ENCODE measurements at places on chromosomes 12 and 14. TPM values are rescaled to one million over a fixed set of nuclear protein-coding genes. Genes with fewer than 3 reads are reported as not detected.

- DNase-seq = no peak
Observed at GRCh38 chr12:67394550-67394949, 125.4 kb downstream of the CAND1 start.

DNA sequence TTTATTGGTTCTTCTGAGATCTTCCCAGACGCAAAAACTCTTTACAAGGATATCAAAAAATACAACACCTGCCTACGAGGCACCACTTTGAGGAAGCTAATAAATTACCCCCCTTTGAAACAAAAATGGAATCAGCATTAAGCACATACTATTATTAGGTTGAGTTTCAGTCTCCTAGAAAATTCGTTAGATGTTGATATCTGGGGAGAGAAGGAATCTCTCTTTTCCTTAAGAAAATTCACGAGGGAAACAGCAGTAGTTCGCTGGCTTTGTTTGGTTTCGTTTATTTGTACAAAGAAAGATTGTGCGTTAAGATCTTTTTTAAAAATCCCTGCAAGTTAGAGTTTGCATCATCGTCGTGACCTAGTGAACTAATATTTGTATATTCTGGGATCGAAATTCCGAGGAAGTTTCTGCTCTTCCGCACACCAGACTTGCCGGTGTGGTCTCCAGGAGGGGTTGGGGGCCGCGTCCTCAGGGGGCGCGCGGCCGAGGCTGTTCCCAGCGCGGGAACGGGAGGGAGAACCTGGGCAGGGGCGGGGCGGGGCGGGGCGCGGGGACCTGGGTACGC is 12.1 kb downstream of the NKX2-1 start:
- no peak for DNase-seq

GRCh38 chr14:30957813-30958370 is 67.6 kb upstream of the AP4S1 start:
- DNase-seq = no peak

DNA sequence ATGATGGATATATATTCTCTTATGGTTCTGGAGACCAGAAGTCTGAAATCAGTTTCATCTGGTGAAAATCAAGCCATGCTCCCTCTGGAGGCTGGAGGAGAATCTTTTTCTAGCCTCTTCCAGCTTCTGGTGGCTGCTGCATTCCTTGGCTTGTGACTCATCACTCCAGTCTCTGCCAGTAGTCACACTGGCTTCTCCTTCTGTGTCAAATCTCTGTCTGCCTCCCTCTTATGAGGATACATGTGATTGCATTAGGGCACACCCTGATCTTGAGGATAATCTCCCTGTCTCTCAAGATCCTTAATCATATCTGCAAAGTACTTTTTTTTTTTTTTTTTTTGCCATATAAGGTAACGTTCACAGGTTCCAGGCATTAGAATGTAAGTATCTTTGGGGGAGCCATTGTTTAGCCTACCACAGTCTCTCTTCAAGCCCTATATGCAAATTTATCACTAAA is 17.7 kb downstream of the DNAL1 start:
- no peak for DNase-seq

- no peak for DNase-seq
Observed at GRCh38 chr12:50072198-50072907, 12.8 kb upstream of the SMARCD1 start.

CNTN1 gene
- 2.0 TPM for total RNA-seq

GRIP1 gene
- total RNA-seq = 8.7 TPM

- DNase-seq = no peak
Observed at GRCh38 chr14:92323916-92324818, 1.2 kb downstream of the SLC24A4 start.

DNA sequence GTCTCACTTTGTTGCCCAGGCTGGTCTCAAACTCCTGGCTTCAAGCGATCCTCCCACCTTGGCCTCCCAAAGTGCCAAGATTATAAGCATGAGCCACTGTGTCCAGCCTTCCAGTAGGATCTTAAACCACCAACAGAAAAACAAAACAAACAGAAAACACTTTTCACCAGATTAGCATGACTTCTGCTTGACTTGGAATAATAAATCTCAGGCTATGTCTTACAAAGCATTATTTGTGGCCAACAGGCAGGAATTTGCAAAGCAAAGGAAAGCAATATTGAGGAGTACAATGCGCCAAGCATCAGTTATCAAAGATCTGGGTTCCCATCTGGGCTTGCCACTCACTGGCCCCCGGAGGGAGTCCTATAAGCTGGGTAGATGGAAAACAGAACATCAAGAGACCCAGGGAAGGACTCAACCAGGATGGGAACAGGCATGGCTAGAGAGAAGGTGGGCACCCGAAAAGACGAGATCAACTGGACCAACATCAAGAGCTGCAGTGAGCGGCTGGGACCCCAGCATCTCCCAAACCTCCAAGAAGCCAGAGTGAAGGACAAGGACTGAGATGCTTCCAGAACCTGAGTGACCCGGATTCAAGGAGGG is 101.2 kb downstream of the TMEM30B start:
- DNase-seq = no peak

STXBP6 gene
- total RNA-seq = 7.4 TPM

DNA sequence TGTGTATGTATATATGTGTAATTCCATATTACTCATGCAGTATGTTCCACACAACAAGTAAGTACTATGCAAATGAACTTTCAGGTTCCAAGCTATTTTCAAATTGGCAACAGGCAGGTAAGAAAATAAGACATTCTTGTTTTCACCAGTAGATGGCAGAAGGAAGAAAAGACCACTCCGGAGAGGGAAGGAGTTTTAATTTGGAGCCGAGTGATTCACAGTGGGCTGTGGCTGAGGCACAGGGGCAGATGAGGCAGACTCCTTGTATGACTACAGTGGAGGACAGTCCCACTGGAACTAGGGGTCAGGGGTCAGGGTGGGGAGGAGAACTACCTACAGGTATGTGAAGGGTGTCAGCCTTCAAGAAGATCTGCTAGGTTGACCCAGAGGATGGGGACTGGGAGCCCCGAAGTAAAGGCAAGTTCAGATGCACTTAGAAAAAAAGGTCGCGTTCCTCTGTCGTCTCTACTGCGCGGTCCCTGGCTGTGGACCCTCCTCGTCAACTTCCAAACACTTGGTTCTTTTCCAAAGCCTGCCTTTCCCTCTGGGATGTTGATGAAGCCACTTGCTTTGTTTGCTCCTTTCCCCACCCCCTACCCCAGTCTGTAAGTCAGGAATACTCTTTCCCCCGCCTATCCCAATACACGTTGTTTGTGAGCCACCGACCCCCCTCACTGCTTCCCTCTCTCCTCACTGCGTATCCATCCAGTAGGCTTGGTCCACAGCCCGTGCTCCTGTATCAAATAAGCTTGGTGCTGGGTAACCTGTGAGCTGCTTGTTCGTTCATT is 24.1 kb downstream of the DDX47 start:
- DNase-seq = peak; percentile 72

GRCh38 chr12:1881301-1881700 is 37.2 kb downstream of the CACNA2D4 start:
- DNase-seq = no peak

DNA sequence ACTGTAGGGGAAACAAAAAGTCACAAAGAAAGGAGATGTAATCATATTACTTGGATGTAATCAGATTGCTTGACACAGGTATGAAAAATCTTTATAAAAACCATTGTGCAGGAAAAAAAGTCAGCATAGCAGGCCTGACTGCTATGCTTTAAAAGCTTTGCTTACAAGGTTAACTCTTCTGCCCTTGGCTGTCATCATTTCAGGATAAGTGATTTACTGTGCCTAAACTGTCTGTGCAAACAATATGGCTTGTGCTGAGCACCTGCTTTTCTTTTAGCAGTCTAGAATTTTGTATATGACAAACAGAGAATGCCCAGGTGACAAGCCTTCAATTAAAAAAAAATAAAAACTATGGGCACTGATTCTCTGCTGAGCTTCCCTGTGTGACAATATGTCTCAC is 63.8 kb upstream of the PLEKHG7 start:
- DNase-seq = no peak

IAPP gene
- total RNA-seq = not detected

ADAMTS20 gene
- total RNA-seq = not detected

KRT5 gene
- total RNA-seq = not detected

LMNTD1 gene
- not detected for total RNA-seq

- no peak for DNase-seq
Observed at GRCh38 chr12:13425766-13426165, 229.2 kb downstream of the EMP1 start.

- no peak for DNase-seq
Observed at GRCh38 chr12:54882079-54882478, 27.8 kb downstream of the MUCL1 start.

DNA sequence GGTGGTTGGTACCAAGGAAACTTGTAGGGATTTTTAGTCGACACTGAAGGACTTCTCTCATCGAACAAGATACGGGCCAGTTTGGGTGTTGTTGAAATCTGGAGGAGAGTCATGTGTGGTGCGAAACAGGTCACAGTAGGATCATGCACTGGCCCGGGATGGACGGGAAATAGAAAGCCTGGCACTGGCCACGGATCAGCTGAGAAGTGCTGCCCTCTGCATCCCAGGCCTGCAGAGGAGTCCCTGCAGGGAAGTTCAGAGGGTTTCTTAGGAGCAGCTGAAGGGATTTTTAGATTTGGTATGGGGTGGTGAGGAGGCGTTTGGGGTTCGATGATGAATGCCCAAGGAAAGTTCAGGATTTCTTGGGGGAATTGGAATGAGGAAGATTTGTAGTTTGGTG is 63.1 kb downstream of the TSPAN9 start:
- DNase-seq = no peak

- DNase-seq = no peak
Observed at GRCh38 chr12:6526201-6526600, 8.1 kb upstream of the GAPDH start.

JDP2 gene
- 108 TPM for total RNA-seq

CHGA gene
- total RNA-seq = 215 TPM

DNA sequence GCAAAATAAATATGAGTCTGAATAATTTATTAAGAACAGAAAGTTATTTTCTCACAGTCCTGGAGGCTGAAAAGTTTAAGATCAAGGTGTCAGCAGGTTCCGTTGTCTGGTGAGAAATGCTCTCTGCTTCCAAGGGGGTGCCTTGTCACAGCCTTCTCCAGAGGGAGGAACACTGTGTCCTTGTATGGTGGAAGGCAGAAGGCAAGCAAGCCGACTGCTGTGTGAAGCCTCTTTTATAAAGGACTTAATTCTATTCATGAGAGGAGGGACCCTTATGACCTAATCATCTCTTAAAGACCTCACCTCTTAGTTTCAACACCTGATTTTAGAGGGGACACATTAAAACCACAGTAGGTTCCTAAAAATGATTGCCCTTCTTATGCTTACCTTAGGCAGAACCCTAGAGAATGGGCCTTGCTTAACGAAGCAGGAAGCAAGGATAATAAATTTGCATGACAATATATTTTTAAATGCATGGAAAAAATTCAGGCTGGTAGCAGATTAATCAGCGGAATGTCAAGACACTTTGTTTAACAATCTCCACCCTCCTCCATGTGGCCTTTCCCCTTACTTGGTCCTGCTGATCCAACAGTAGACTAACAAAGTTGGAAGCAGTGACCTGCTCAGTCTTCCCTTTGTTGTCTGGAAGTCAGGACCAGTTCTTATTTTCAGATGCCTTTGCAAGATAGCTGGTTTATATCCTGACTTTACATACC is 154.9 kb downstream of the DYRK2 start:
- DNase-seq = no peak
